ENCODE measurements at places on chromosomes 3 and 15.

- DNase-seq = no peak
Measured at GRCh38 chr3:164208048-164208447, 870.2 kb downstream of the SI start.

DNA sequence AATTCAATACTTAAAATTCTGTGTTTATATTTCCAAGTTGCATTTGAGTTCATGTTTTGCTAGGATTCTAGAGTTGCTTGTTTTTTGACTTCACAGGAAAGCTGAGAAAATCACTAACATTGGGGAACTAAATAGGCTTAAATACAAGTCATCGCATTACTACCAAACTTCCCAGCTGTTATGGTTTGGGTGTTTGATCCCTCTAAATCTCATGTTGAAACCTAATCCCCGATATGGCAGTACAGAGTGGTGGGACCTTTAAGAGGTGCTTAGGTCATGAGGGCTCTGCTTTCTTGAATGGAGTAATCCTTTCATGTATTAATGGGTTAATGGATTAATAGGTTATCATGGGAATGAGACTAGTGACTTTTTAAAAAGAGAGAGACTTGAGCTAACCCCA, 77.2 kb upstream of the ARPP21 start:
- DNase-seq = no peak

DNA sequence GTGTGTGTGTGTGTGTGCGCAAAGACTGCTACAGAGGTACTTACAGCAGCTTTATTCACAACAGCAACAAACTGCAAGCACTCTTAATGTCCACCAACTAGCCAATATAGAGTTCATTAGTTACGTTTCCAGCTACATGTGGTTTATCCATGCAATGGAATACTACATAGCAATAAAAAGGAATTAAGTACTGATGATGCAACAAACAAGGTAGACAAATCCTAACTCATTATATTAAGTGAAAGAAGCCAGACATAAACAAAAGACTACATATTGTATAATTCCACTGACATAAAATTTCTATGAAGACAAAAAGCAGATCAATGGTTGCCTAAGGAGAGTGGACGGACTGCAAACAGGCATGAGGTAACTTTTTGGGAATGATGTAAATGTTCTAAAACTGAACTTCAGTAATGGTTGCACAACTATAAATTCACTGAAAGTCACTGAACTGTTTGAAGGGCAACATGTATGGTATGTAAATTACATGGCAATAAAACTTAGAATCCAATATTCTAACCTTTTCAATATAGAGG, 433.7 kb downstream of the SHQ1 start:
- no peak for DNase-seq

DNA sequence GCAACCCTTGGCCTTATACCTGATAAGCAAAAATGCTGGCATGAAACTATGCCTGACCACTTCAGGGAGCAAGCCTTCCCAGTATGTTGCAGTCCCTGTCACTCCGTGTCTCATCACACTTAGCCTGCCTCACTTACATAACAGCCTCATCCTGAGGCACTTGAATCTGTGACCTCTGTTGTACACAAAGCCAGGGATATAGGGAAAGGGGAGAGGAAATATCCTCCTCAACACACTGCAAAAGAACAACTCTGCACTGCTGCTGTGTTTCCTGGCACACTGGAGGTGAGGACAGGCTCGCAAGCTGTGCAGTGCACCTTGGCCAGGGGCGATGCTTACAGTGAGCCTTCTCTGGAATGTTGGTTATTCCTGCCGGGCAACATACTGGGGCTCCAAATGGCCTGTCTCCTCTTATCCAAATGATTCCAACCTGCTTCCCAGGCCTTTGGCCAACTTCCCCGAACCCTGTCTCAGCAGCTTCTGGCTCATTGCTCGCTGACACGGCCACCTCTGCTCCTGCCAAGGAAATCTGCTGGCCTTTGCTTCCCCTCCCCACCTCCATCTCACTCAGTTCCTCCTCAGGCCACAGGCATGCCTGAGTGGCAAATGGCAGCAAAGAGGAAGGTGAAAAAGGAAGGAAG, 109.2 kb downstream of the CD47 start:
- no peak for DNase-seq

DNA sequence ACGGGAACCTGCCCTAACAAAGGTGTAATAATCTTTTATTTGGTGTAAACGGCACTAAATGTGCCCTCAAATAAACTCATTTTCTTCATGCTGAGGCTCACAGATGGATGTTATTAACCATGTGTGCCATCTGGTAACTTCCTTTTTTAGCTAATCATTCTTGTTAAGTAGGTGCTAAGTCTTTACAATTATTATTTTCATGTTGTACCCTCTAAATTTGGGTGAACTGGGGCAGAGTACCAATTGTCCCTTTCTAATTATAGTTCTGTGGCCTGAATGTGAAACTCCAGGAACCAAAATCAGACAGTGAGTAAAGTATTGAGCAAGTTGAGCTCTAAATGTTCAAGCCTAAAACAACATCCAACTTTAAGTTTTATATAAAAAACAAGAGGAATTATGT, 220.7 kb upstream of the CADM2 start:
- no peak for DNase-seq

- no peak for DNase-seq
Measured at GRCh38 chr15:70415398-70415797, 317.7 kb upstream of the TLE3 start.

DNA sequence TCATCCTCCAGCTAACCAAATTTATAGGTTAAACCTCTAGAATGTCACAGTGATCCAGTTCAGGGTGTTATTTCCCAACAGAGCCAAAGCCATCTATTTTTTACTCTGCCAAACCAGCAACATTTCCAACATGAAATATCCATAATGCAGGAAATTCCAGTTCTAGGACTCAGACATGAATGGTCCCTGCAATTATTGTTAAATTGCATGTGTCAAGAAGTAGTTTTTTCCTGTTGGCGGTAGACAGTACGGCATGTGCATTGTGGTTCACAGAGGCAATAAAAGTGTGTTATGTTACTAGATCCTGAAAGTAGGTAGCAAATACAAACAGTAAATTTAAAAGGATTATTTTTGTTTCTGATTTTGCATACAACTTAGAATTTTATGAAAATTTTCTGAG, 215.7 kb upstream of the THBS1 start:
- DNase-seq = no peak

DNA sequence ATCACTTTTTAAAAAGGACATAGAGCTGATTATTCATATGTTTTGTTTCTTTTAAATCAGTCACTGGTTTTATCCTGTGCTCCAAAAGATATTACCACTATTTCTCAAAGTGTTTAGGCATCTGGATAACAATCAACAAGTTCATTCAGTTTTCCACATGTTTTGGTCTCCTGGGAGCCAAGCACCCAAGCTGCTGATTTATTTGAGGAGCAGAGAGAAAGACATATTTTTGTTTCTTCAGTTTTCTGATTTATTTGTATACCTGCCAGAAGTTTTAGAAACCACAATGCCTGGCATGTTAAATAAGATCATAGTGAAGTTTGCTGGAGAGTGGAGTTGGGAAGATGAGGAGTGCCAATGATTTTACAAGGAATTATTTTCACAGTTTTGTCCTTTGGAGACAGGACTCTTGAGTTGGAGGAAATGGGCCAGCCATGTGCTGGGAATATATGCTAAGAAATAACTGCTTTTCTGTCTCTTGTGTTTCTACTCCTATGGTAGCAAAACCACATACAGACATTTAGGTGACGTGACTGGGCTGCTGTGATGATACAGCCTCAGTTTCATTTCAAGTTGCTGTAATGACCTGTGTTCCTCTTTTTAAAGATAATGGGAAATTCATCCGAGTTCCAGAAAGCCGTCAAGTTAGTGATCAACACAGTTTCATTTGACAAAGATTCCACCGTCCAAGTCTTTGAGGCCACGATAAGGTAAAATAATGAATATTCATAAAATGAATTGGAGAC, 11.7 kb downstream of the EDEM1 start:
- DNase-seq = no peak

GRCh38 chr3:79258479-79258878, 509.3 kb downstream of the ROBO1 start:
- no peak for DNase-seq

DNA sequence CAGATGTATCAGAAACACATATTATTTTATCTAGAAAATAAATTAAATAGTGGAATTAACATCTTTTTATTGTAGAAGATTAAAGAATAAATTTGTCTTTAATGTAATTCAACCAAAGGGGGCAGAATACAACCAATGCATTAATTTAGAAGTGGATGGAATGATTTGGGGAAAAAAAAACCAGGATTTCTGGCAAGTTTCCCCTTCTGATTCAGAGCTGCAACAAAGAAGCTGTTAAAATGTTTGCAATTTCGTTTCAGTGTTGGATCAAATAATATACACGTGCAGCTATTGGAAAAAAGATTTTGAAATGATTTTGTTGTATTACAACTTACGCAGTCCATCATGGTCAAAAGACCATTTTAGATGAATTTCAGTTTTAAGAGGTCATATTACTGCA, 71.6 kb upstream of the ZNF280D start:
- no peak for DNase-seq

DNA sequence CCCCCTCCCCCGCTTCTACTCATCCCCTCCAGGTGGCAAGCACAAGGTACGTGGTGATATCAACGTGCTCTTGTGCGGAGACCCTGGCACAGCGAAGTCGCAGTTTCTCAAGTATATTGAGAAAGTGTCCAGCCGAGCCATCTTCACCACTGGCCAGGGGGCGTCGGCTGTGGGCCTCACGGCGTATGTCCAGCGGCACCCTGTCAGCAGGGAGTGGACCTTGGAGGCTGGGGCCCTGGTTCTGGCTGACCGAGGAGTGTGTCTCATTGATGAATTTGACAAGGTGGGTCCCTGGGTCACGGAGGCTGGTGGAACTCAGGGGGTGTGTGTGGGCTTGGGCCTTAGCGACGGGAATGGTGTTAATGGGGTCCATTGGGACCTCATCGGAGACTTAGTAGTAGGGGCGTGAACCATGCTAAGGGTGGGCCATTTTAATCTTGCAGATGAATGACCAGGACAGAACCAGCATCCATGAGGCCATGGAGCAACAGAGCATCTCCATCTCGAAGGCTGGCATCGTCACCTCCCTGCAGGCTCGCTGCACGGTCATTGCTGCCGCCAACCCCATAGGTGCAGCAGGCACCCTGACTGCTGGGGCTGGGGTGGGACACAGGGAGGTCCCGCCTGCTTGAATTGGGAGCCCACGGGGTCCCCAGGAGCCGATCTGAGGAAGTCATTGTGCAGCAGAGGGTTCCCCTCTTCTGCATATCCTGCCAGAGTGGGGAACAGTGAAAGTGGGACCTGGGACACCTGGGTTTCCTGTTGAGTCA, 12.0 kb upstream of the PODXL2 start:
- DNase-seq = no peak

DNA sequence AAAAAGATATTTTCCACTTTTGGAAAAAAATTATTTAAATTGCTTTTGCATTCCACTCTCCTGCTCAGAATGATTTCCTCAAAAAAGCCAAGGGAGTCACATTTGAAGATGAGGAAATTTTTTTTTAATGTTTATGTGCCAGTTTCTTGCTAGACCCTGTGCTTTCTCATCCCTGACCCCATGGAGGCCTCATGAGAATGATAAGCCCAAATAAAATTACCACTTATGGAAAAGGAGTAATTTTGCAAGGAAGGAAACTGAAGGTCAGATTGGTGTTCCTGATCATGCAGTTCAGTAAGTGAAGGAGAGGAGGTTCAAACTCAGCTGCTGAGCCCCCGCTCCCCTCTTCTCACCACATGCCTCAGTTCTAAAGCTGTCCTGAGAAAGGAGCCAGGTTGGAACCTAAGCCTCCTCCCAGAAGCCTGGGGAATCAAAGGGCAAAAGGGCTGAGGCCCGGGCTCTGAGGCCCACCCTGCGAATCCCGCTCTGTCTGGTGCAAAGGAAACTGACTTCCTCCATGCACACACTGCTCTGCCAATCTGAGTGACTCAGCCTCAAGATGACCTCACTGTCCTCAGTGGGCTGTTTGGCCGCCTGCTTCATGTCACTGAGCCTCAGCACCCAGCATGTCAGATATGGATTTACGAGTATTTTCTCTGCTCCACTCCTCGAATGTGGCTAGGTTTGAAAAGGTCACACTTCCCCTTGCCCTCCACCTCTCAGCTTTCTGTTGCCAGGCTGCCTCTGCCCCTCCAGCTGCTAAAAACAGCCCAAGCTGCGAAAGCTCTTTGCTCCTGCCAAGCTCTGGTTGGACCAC, 56.9 kb upstream of the FLNB start:
- no peak for DNase-seq

- peak; percentile 7 for DNase-seq
Measured at GRCh38 chr3:128714887-128715491, 11.0 kb upstream of the RAB7A start.

DNA sequence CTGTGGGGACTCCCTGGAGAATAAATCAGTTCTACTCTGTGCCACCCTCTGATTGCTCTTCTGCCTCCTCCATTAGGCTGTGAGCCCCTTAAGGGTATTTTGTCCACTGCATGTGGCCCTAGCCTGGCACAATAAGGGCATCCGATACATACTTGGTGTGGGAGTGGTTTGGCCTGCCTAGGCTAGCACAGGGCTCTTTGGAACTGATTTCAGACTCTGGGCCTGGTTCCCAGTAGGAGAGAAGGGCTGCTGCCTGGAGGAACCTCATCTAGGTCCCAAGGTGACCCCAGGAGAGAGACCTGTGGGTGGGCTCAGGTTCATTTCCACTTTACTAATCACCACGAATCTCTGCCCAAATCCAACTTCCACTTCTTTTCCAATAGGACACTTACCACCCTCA, 5.3 kb upstream of the CTDSPL start:
- DNase-seq = no peak

DNA sequence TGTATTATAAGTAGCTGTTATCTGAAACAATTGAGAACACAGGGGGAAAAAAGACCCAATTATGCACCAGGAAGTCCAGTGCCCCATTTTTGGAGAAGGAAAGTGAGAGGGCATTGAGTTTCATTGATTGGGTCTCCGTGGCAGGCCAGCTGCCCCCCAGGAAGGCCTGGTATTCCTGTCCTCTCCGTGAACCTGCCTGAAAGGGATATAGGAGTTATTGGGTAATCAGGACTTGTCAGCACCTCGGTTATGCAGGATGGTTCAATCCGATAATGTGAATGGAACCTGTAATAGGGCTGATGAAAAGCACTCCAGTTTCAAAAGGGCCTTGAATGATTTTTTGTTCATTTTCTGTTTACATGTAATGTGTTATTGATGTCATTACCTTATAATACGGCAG, 122.0 kb upstream of the RARB start:
- DNase-seq = no peak

DNA sequence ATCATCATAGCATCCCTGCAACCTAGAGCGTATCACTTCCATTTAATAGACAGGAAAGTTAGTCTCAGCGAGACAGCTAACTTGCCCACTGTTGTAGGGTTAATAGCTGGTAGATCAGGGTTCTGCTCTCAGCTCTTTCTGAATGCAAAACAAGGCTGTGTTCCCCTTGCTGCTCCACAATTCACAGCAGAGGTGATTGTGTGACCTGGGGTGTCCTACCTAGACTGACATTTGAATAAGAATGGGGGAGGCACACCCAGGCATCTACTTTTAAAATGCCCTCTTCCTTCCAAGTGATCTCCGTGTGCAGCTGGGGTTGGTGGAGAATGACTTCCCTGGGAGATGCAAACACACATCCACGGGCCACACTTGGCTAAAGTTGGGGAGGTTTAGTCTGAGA, 43.0 kb upstream of the CACNA2D3 start:
- no peak for DNase-seq
